ENCODE measurements at places on chromosomes 3 and 15. TPM values are rescaled to one million over a fixed set of nuclear protein-coding genes. Genes with fewer than 3 reads are reported as not detected.

The MESD gene
- total RNA-seq = 15.9 TPM

The COL6A5 gene
- total RNA-seq = not detected

The ZBBX gene
- not detected for total RNA-seq

The LXN gene
- total RNA-seq = 22.2 TPM

The C3orf49 gene
- not detected for total RNA-seq
